ENCODE measurements at places on chromosomes 7 and 10.

DNA sequence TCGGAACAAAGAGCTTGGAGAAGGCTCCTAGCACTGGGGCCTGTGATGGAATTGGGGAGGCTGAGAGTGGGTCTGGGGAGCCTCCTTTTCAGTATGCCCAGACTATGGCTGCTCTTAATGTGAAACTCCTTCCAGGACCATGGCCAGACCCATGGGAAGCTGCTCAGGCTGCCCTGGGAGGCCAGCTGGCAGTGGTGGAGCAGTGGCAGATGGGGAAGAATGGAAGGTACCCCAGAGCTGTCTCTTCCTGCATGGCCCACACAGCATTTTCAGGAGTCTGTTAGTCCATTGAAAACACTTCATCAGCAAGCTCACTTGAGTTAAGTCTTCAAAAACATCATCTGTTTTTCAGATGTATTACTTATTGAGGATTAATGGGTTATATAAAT is 18.5 kb downstream of the NACAD start:
- no peak for DNase-seq

DNA sequence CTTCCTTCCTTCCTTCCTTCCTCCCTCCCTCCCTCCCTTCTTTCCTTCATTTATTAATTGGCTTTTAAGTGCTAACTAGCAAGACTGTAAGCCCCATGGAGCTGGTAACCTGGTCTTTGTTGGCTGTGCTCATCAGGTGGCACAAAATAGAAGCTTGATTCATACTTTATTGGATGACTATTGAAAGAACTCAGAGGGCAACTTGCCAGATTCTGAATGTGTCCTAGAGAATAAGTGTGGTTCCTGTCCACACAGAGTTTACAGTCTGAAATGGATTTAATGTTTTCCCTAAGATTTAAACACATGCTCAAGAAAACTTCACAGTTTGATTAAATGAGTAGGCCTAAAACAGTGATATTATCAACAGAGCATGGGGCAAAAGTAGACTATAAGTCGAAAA is 3.1 kb upstream of the CACNB2 start:
- no peak for DNase-seq

GRCh38 chr7:17773289-17773626 is 167.0 kb downstream of the SNX13 start:
- no peak for DNase-seq

- no peak for DNase-seq
These were observed 22.0 kb upstream of the ANLN start for GRCh38 chr7:36367561-36368077.

GRCh38 chr10:21989453-21990154 is 13.9 kb downstream of the DNAJC1 start:
- DNase-seq = peak; percentile 39

- DNase-seq = no peak
These were observed 23.3 kb upstream of the RHOBTB1 start for GRCh38 chr10:60967260-60967659.

- DNase-seq = no peak
These were observed at the start of gene CYP3A5 for GRCh38 chr7:99679400-99680191. TSS of gene CYP3A5 (minus strand) at chr7:99679996. CDS start at chr7:99679896, 100 bp downstream.

- DNase-seq = no peak
These were observed 740.5 kb downstream of the REEP3 start for GRCh38 chr10:64261676-64262075.

GRCh38 chr10:21047511-21047910 is 150.4 kb upstream of the NEBL start:
- no peak for DNase-seq

GRCh38 chr10:5559642-5560141 is 34.9 kb downstream of the CALML3 start:
- DNase-seq = no peak

GRCh38 chr7:84549409-84549808 is 354.8 kb upstream of the SEMA3A start:
- no peak for DNase-seq

DNA sequence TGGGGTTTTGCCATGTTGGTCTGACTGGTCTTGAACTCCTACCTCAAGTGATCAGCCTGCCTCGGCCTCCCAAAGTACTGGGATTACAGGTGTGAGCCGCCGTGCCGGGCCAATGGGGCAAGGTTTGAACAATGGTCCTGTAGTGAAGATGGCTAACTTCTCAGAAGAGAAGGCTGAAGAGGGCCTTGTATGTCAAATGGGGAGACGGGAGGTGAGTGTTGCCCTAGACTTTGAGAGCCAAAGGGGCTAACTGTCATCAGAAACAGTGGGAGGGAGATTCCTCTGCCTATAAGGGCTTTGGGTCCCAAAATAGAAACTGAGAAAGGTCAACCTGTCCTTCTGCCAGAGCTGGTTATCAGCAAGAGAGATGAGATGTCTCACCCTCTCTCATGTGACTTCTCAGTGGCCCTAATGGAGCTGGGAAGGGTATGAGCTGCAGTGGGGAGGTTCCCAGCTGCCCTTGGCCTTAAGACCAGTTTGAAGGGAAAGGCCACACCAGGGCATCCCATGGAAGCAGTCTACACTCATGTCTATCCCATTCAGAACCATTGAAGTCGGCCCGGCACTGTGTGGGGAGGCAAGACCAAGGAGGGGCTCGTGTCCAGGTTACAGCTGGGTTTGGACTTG is 1.3 kb upstream of the SAMD8 start:
- DNase-seq = no peak

- no peak for DNase-seq
These were observed 169.3 kb upstream of the TCERG1L start for GRCh38 chr10:131480861-131481260.

DNA sequence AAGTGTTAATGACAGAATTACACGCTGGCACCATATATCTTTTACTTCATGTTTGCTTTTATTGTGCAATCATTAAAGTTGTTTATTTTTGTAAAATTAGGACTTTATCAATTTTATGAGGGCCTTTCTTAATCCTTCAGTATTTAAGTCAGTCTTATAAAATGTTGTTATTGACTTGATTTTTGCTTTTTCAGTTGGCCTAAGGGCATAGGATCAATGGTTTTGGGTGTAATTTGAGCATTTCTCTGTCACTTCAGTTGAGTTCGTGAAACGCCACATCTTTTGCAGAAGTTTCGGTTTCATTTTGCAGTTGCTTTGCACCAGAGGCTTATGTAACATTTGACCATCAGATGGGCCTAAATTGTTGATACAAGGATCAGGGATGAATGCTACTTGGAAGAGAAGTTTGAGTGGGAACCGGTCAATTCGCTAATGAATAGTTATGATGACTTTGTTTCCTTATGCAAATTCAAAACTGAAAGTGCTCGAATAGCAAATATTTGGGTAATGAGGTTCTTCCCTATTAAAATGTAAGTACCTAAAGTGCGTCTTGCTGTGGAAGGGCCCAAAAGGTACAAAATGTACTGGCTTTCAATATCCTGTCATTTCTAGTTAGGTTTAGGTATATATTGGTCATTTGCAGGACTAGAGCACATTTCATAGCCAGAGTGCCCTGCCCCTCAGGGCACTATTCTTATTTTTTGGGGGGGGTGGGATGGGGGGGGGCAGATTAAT is 340.9 kb downstream of the LRMDA start:
- DNase-seq = no peak

DNA sequence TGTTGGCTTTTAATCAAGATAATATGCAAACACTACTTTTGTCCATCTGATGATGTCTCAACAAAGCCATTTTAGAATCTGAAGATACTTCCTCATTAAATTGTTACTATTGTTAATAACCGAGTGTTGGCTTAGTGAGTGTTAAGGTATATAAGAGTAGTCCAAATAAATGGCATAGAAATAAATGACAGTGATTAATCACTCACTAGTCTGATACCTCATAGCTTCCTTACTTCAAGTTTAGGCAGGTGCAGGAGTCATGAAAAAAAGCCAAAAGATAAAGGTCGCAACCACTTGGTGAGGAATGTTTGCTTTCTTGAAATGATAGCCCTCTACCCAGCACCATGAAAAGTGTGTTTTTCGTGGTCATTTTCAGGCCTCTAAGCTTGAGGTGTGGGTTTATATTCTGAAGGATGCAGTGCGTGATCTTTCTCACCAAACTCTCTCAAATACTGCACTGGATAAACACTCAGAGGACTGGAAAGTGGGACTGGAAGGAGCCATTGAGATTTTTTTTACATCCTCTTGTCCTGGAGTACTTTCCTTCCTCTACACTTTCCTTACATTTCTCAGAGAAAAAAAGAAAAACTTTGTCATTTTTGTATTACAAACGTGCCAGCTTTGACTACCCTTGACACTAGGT is 138.1 kb downstream of the KIAA1217 start:
- DNase-seq = no peak

GRCh38 chr10:23439452-23439960 is 631 bp downstream of the OTUD1 start:
- peak; percentile 15 for DNase-seq

GRCh38 chr10:7551950-7552716 is 114.6 kb downstream of the ITIH5 start:
- peak; percentile 49 for DNase-seq

- DNase-seq = no peak
These were observed 12.8 kb downstream of the PRXL2A start for GRCh38 chr10:80421050-80421706.

- DNase-seq = no peak
These were observed 137.2 kb upstream of the RSU1 start for GRCh38 chr10:16954280-16955030.

DNA sequence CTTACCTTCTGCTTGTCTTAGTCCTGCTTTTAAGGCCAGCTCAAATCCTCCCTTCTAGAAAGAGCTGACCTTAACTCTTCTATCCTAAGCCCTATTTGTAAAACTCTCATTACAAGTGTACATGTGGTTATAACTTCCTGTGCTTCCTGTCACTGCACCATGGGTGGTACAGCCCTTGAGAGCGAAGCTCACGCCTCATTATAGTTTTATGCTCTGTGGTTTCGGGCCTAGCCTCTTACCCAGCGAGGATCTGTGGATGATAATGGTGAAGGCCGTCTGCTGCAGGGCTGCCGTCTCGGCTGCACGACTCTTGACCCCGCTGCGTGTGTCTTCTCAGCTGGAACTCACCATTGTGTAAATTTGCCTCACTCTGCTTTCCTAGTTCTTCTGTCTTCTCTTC is 74.6 kb downstream of the CUL1 start:
- no peak for DNase-seq

DNA sequence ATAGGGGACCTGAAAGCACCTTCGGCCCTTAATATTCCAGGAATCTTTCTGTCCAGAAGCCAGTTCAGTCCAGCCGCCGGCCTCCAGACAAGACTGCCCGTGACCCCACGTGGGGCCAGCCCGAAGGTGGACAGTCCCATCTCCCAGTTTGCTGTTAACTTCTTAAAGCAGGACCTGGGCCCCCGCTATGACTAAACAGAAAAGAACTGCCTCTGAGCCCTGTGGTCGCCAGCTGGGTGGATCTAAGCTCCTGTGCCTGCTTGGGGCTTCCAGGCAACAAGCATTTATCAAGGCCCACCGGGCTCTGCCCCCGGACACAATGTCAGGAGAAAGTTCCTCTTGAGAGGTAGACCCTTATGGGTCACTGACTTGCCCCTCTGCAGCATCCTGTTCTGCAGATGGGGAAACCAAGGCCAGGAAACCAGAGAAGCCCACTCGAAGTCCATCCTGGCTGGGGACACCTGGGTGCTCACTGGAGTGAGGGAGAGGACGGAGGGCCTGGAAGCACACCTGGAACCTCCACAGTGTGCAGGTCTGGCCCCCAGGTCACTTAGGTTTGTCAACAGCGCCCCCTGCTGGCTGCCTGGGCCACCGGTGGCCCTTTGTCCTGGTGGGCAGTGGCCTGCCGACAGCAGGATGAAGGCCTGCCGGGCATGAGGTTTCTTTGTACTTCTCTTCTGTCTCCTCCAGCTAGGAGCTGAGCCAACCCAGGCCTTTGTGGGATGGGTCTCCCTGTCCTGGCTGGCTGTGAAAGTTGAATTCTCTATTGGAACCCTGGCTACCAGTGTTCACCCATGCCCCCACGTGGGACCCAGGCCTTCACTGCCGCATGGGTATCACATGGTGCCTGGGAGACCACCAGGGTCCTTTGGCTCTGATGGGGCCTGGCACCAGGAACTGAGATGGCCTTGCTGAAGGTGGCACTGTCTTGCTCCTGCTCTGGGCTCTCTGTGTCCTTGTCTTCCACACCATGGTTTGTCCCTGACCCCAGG is 128.0 kb downstream of the ZMIZ1 start:
- peak; percentile 76 for DNase-seq

- no peak for DNase-seq
These were observed 50.5 kb upstream of the HBP1 start for GRCh38 chr7:107118109-107118900.

GRCh38 chr10:91012502-91012901 is 91.6 kb upstream of the ANKRD1 start:
- DNase-seq = no peak

DNA sequence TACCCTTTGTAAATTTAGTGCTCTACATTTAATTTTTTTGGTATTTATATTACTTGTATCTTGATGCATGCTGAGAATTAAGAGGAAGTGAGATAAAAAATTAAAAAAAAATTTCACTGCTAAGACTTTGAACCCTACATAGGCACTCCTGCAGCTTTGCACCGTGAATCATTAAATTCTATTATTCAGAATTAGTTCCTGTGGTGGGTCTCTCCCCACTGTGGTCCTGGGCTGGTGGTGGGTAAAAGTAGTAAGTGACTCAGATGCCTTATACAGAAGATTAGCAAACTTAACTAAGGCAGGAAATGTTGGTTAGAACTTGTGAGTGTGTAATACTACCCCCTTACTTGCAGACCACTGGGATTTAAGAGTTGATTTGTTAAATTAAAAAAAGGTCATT is 72.6 kb downstream of the AP3M1 start:
- DNase-seq = no peak

- DNase-seq = no peak
These were observed 1.8 kb upstream of the NUB1 start for GRCh38 chr7:151339651-151340382.

DNA sequence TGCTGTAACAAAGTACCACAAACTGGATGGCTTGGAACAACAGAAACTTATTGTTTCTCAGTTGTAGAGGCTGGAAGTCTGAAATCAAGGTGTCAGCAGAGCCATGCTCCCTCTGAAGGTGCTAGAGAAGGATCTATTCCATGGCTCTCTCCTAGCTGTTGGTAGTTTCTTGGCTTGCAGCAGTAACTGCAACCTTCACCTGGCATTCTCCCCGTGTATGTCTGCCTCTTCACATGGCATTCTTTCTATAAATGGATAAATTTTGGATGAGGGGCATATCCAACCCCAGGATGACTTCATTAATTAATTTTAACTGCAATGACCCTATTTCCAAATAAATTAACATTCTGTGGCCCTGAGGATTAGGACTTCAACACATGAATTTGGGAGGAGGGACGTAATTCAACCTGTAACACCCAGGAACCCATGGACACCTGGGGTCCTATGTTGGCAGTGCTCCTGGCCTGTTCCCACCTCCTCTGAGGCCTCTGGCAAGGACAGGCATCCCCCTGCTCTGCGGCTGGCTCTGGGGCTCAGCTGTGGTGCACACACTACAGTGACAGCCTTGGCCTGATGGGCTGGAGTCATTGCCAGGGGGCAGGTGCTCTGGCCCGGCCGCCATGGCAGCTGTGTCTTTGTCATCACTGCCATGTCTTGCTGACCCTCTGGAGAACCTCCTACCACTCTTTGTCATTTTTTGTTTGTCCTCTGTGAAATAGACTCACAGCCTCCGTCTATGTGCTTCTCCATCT is 30.8 kb downstream of the LSMEM1 start:
- no peak for DNase-seq

GRCh38 chr7:22565315-22565811 is 65.4 kb upstream of the STEAP1B start:
- DNase-seq = no peak

All from neuronal stem cell (in vitro differentiated cells).